Endodermal cell (in vitro differentiated cells): ENCODE measurements at places on chromosomes 4 and X. TPM values are rescaled to one million over a fixed set of nuclear protein-coding genes. Genes with fewer than 3 reads are reported as not detected.

MAGEA8 gene
- not detected in 3 replicates for total RNA-seq

UBQLN2 gene
- total RNA-seq: 27.3 and 28.9 TPM in 2 replicates

CFI gene
- total RNA-seq: not detected in 2 replicates

SLC49A3 gene
- total RNA-seq: 14.8 and 16.4 TPM in 2 replicates
